ENCODE measurements at places on chromosomes 1 and 21.

GRCh38 chr1:84398175-84399155 lies at the start of gene DNASE2B:
DNASE2B (plus strand) TSS chr1:84398484; CDS start chr1:84398565, 81 bp downstream.
- no peak for DNase-seq

DNA sequence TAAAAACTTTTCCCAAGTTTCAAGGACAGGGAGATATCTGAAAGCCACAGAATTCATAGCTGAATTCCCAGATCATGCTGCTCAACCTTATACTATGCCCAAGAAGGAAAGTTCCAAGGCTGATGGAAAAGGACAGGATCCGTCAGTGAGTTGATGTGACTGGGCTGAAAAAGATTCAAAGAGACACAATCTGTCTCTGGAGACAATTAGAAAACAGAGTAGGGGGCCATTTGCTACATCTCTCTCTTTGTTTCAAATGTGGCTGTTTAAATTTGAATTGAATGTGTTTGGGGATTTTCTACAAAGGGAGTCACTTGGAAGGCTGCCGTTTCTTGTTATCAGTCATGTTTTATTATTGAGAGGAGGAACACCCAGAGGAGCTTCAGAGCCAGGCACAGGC lies 292.6 kb downstream of the NUF2 start:
- no peak for DNase-seq

- DNase-seq, result peak; percentile 21
These were observed 749 bp downstream of the AKIRIN1 start for GRCh38 chr1:38991638-38992411.

- DNase-seq, result no peak
These were observed 45.9 kb downstream of the PIK3R3 start for GRCh38 chr1:46086576-46086975.

DNA sequence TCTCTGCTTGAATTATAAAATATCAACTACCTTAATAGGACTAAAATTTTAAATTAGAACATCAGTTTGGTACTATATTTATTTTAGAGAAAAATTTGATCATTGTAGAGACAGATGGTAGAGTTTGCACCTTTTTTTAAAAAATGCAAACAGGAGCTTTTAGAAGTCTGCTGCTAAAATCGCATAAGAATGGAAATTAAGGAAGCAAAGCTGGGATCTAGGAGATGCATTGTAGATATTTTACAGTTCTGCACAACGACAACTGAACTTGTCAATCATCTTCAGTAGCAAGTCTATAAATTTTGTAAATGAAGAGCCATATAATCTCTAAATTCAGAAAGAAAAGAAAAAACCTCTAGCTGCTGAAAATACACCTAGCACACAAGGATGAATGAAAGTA lies 185.6 kb upstream of the KCNK2 start:
- no peak for DNase-seq

DNA sequence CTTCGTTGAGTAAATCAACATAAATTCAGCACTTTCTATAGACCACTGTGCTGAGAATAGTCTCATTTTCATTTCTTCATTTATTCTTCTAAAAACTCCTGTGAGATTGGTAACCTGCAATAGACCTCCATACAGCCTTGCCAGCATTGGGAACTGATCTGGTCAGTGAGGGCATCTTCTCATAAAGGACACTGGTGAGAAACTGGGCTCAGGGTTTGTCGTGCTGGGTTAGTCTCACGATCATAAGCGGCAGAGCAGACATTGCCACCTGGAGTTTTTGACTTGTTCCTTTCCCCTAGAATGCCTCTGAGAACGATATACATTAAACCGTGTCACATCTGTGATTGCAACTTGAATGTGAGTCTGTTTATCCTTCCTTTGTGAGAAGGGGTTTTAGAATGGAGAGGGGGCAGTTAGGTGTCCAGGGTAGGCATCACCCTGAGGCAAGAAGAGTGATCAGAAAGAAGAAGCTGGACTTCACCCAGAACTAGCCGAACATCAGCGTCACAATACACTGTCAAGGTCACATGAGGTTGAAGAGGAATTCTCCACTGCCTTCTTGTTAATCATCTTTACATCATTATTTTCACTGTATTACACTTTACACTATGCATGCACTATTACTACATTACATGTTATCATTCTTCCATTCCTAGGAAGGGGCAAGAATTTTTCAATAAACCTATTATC lies 1.4 kb upstream of the TTLL7 start:
- no peak for DNase-seq

DNA sequence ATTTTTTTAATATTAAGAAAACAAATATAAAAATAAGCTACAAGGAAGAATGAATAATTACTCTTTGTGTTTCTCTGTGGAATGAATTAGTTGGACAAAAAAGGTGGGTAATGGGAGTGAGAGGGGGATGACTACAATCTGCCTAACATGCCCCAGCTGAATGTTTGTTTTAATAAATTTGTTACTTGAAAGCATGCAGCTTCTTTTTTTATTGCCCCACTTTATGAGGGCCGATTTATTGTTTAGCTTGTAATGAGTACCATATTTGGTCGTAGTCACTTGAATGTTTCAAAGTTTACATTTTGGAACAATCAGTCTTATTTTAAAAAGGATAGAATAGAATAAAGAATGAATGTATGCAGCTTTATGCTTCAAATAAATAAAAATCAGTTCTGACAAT lies 197.4 kb downstream of the LBR start:
- DNase-seq, result no peak

DNA sequence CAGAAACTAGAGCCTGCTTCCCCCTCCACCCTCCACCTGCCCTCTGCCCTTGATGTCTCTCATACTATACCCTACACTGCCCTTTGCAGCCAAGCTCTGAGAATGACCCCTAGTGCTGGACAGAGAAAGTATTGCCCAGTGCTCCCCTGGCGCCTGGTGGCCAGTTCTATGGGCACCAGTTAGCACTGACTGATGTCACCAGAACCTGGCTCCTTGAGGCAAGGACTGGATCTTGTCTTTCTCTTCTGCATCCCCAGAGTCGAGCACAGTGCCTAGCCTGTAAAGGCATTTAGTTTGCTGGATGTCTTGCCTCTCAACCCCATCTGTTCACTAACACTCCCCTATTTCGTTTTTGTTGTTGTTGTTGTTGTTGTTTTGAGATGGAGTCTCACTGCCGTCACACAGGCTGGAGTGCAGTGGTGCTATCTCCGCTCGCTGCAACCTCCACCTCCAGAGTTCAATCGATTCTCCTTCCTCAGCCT lies 5.9 kb downstream of the PHLDA3 start:
- no peak for DNase-seq

GRCh38 chr1:220954321-220955075 lies 75.3 kb downstream of the HLX start:
- DNase-seq, result no peak

All from HFFc6 (cell line).